Amniotic stem cell (primary cell): ENCODE measurements at places on chromosomes 3 and 15.

- DNase-seq: no peak
These were observed 1049.1 kb downstream of the FHIT start for GRCh38 chr3:60202052-60202726.

GRCh38 chr15:49060710-49061495 is 14.7 kb upstream of the SECISBP2L start:
- no peak for DNase-seq

DNA sequence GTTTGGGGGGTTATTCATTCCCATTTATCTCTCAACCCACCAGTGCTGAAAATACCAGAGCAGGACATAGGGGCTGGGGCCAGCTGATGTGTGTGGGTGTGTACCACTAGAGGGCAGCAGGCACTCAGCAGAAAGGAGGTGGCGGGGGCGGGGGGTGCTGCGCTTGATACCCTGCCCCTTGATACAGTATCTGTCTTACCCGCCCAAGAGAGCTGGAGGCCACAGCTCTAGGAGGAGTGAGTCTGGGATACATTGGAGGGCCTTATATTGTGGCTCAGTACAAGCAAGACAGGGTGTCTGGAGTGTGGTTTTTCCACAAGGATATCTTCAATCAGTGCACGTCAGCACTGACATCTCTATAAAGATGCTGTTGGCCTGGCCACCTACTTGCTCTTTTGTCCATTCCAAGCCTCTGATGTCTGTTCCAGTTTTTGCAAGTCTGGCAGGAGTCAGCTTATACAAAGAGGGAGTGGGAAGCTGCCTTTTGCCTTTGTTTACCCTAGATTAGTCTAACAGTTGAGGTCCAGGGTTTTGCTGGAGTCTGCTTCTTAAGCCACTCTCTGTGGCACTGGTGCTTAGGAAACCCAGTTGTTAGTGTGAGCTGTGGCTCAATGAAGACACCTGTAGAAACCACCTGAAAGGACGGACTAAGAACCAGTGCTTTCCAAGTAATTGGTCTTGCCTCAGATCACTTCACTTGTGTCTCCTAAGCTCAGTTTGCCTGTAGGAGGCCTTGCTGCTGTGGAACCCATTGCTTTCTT is 1.5 kb upstream of the RBM15B start:
- DNase-seq: no peak

- DNase-seq: no peak
These were observed 4.9 kb downstream of the PRRT3 start for GRCh38 chr3:9947025-9947995.

DNA sequence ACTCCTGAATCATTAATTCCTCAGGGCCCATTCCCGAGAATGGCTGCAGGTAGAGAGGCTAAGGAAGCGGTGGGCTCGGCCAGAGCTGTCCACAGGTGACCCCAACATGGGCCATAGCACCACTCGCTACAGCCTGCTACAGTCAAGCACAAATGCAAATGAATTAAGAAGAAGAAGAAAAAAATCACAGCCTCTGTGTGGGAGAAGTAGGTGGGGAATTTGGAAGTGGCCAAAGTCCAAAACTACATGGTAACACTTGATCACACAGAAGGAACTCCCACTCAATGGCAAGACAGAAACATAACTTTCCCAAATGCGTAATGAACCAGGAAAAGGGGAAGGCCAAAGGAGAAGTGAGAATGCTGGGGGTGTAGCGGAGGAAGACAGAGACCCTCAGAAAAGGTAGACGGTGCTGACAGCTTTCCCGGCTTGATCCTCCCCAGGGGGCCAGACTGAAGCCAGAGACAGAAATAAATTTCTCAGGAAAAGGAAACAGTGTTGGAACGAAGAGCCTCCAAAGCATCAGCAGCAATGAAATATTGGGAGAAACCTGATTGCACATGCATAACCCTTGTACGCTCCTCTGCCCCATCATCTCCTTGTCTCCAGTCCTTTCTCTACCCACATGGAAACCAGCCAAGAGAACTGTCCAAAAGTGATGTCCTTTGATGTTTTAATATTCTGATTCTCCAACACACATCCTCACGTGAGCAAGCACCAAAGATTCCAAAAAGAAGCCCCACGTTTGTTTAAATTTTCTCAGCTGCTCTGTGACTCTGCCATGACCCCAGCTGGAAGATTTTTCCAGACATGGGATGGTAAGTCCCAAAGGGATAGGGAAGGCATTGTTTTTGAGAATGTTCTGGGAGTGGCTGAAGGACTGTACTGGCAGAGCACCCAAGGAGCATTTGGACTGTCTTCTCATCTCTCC is 107.6 kb downstream of the OXNAD1 start:
- no peak for DNase-seq

GRCh38 chr15:101237251-101237650 is 14.6 kb downstream of the CHSY1 start:
- DNase-seq: no peak

DNA sequence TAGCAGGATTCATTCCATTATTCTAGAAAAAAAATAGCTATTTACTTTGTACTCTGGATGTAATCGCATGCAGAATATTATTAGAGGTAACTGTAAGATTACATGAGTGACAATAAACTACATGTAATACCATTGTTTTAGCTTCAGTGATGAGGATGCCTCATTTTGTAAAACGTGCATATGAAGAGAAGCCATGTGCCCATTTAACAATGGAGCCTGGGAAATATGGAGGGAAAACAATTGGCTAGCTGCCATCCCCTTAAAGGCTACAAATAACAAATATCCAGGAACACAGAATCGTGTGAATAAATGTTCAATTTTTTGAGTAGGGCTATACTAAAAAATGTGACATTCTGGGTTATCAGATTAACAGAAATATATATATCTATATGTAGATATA is 151.1 kb downstream of the SAMMSON start:
- no peak for DNase-seq

DNA sequence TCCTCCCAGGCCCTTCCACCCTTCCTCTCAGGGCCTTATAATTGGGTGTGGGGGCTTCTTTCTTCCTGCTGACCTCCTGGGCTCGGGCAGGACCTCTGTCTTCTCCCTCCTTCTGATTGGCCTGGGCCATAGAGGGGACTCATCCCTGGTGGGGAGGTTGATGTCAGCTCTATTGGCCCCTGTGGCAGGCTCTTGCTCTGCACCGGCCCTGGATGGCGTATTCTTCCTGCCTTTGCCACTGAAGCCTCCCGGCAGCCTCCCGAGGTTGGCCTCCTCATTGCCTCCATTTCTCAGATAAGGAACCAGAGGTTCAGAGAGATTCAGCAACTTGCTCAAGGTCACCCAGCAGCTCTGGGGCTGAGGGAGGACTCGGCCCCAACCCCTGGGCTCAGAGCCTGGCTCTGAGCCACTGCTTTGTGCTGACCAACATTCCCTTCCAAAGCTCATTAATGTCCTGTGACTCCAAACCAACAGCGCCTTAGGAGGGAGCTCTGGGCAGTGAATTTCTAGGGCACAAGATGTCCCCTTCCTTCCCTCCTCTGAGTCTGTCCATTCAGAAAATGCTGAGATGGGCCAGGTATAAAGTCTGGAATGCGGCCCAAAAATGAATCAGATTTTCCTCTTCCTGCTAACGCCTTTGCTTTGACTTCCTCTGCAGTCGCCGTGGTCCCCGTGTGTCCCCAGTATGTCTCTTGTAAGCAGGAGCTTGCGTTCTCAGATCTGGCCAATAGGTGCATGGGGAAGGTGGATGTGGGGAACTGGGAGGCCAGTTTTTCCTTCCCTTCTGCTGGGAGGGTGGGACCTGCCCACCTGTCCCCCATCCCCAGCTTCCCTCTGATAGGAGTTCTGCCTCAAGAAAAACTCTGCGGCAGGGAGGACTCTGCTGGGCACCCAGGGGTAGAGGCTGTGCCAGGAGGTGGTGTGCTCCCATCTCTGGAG is 74.2 kb downstream of the HMCES start:
- no peak for DNase-seq

DNA sequence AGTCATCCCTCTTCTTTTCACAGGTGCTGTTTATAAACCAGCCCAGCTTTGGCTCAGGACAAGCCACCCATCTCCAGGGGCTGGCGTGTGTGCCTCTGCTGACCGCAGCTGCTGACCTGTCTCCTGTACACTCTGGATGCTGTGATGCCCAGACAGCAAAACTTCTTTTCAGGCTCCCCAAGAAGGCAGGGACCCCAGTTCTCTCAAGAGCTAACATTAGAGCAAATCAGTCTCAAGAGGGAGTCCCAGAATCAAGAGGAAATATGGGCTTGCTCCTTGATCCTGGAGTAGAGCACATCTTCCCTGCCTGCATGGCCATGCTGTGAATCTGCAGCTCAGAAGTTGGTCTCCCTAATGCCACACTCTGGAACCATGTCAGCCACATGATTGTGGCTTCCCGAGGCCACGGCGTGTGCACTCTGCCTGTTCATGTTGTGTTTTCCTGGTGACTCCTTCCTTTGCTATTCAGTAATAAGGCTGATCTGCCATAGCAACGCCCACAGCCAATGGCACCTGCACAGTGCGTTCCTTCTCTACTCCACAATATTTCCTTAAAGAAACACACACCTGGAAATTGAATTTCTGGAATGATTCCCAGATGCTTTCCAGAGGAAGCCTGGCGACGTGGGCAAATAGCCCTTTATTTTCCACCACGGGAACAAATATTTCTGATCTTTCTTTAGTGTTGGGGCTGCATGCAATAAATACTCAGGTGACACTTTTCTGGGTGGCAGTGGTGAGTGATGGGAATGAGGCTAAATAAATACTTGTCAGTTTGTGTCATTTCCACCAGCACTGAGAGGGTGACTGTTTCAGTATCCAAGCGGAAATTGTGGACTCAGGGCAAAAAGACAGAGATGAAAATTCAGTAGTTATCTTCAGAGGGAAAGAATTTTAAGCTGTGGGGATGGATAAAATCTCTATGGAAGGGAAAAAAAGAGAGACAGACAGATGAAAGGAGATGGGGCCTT is 21.9 kb upstream of the THSD4 start:
- no peak for DNase-seq

- DNase-seq: no peak
These were observed 177.0 kb downstream of the ERC2 start for GRCh38 chr3:56291244-56291680.

- DNase-seq: no peak
These were observed 160.7 kb upstream of the TNIK start for GRCh38 chr3:171620825-171621434.

DNA sequence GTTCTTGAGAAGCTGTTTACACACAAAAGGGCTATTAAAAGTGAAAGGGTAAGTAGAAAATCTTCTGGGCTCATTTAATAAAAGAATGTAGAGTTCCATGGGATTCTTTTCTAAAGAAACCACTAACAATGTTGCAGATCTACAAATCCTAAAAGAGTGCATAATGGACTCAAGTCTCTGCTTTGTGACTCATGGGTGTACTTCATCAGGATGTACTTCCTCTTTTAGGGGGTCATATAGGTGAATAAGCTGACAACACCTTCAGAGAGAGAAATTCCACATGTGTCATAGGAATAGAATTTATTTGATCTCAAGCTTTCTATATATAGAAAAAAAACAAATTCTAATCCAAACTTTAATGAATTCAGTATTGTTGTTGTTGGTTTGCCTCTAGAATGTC is 355.5 kb downstream of the TIGIT start:
- DNase-seq: no peak

GRCh38 chr3:45704301-45704943 is 15.2 kb downstream of the SACM1L start:
- DNase-seq: no peak

GRCh38 chr3:15385901-15386653 is 41.3 kb downstream of the METTL6 start:
- DNase-seq: no peak
